Stimulated activated CD8-positive, alpha-beta memory T cell treated with anti-CD3 and anti-CD28 coated beads, Interleukin-2, amount 100 ng/mL, for 1 hour (primary cell): ENCODE measurements at places on chromosomes 6 and 20.

- DNase-seq, result no peak
Observed at GRCh38 chr20:57498425-57499400, 26.2 kb downstream of the CTCFL start.

GRCh38 chr20:4812216-4812615 is 90.5 kb downstream of the PRND start:
- no peak for DNase-seq

GRCh38 chr6:68473433-68474210 is 161.5 kb upstream of the ADGRB3 start:
- DNase-seq, result no peak

DNA sequence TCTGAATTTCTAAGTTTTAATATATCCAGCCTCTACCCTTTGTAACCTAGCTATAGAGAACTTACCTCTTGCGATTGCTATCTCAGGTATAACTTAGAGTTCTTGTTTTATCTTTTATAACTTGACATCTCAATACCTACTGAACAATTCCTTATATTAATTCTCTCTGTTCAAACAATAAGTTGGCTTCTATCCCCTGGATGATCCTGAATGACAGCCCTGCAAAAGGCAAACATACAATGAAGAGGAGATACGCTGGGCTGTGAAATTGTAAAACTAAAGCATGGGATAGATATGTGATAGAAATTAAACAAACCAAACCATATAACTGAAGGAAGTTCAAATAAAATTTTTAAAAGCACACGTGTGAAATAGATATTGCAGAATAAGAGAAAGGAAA is 513.6 kb upstream of the PTCHD4 start:
- DNase-seq, result no peak

- DNase-seq, result no peak
Observed at GRCh38 chr20:47543006-47543431, 41.3 kb downstream of the NCOA3 start.

- DNase-seq, result no peak
Observed at GRCh38 chr6:3419624-3420272, 37.1 kb downstream of the SLC22A23 start.

- no peak for DNase-seq
Observed at GRCh38 chr6:169159331-169159730, 94.3 kb downstream of the THBS2 start.

GRCh38 chr6:45253453-45253852 is 74.7 kb upstream of the RUNX2 start:
- no peak for DNase-seq

DNA sequence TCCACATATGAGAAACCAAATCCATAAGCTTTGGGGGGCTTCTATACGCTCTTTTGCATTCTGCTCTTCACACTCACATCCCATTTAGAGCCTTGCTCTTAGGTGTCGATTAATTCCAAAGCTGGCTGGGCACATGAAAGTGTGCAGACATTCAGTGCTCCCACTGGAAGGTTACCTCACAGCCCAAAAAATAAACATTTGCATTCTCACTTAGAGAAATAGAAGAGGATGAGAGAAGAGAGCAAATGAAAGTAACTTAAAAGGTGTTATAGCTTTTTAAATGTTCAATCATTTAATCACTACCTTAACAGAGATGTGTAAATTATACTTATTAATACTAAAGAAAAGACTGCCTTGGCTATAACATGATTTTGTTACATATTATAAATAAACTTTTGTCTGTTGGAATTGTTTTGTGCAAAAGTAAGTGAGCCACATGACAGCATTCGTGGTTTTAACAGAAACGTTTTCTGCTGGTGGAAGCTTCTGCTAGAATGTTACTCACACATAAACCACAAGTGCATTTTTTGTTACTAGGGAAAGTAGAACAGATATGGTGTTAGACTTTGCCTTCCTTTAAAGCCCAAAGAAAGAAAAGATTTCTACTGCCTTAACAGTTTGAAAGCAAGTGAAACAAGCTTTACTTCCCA is 116.7 kb downstream of the SIM1 start:
- no peak for DNase-seq

- DNase-seq, result no peak
Observed at GRCh38 chr20:35547329-35547728, 5.5 kb downstream of the ERGIC3 start.

DNA sequence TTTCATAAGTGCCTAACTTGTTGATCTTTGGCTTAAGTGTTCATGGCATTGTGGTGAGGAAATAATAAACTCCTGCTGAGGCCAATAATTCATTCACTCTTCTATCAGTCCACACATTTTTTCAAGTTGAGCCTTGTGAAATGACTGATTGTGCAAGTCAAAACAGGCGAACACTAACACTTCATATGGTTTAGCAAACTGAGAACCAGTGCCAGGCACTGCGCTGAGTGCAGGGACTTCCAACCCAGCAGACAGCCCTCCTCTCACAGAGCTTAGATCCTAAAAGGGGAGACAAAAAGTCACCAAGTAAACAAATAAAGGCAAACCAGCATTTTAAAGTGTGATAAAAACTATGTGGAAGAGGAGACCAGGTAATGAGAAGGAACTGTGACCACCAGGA is 435.0 kb downstream of the PTPRT start:
- no peak for DNase-seq

- no peak for DNase-seq
Observed at GRCh38 chr6:68754681-68755213, 119.7 kb downstream of the ADGRB3 start.

DNA sequence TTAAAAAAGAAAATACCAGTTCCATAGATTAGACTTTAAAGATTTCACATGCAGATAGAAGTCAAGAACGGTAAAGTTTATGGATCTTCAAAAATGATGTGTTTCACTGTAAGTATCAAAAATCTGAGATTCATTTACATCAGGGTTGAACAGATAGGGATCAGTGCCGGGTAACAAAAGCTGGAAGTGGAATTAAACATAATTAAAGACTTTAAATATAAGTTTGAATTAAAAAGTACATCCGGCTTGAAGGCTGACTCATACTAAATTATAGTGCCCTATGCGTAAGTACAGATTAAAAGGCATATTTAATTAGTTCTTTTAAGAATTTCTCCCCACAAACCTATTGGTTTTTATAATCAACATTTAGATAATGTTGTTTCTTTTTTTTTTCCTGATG is 312.7 kb downstream of the PRL start:
- DNase-seq, result no peak

GRCh38 chr20:60352017-60352416 is 393.8 kb downstream of the CDH26 start:
- no peak for DNase-seq

DNA sequence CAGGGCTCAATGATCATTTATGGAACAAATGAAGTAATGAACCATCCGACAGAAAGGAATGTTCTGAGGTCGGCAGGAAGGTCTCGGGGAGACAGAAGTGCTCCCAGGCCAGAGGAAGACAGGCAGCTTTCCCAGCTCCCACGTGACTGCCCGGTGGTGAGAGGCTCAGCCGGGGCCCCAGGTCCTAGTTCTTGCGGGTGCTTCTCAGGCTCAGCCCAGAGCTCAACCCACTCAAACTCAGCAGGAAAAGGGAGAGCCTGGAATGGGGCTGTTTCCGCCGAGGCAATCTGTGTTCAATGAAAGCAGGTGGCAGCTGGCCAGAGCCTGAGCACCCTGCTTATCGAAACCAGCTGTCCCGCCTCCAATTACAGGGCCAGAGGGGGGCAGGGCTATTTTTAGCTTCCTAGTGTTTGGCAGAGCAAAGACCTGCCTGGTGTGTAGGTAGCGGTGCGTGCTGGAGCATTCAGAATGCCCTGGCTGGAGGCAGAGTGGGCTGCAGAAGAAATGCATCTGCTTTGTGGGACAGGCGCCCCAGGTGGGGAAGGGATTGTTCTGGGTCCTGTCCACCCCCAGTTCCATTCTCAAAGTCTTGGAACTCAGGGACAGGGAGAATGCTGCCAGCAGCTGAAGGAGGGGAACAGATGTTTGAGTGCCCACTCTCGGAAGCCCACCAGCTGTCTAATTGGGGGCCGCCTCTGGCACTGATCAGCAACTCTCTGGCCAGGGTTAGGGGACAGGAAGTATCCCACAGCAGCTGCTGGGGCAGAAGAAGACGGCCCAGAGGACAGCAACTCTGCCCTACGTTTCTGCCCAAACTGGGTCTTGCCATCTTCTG is 145.1 kb downstream of the PREX1 start:
- DNase-seq, result no peak

DNA sequence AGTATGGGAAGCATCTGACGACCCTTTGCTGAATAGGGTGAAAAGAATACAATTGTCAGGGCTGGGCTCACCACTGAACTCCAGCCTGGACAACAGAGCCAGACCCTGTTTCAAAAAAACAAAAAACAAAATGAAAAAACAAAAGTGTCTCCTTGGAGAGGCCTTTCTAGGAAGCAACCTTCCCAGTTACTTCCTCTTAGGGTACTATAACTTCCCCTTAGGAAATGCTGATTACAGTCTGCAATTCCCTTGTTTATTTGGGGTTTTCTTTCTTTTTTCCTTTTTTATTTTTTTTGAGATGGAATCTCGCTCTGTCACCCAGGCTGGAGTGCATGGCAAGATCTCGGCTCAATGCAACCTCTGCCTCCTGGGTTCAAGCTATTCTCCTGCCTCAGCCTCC is 20.5 kb upstream of the TTPAL start:
- no peak for DNase-seq

GRCh38 chr20:64200740-64201139 is 36.5 kb downstream of the MYT1 start:
- DNase-seq, result no peak

DNA sequence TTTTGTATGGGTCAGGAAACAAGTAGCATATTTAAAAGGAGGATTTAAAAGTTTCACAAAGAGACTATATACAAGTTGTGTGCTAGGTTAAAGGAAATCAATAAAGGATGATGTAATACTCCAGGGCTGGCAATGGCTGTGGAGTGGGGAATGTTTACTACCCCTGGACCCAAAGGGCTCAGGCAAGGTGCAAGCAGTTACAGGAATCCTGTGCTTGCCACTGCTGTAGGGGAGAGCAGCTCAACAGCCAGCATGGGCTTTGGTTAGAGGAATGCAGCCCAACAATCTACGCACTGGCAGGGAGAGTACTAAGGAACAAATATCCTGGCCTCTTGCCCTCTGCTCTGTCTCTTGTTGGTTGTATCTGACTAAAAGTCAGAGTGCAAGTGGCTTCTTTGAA is 1642.2 kb downstream of the KHDRBS2 start:
- DNase-seq, result no peak

- no peak for DNase-seq
Observed at GRCh38 chr6:71383476-71383875, 94.9 kb downstream of the OGFRL1 start.

DNA sequence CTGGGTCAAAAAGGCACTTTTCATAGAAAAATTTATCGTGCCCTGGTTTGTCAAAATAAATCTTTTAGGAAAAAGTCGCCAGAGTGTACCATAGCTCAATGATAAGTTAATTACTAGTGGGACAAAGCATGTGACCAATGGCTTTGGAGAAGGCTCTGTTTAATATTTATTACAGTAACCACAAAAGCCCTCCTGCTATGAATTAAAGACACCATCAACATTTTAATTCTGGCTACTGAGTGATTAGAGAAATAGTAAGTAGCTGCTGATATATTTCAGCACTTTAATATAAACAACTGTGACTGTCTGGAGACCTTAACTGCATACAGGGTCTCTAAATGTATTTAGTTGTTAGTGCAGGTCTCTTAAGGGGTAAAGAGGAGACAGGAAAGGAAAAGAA is 38.3 kb downstream of the KIF13A start:
- no peak for DNase-seq

- DNase-seq, result no peak
Observed at GRCh38 chr20:50555662-50556061, 45.5 kb downstream of the PTPN1 start.

GRCh38 chr6:1778686-1779235 is 169.0 kb downstream of the FOXC1 start:
- DNase-seq, result no peak

DNA sequence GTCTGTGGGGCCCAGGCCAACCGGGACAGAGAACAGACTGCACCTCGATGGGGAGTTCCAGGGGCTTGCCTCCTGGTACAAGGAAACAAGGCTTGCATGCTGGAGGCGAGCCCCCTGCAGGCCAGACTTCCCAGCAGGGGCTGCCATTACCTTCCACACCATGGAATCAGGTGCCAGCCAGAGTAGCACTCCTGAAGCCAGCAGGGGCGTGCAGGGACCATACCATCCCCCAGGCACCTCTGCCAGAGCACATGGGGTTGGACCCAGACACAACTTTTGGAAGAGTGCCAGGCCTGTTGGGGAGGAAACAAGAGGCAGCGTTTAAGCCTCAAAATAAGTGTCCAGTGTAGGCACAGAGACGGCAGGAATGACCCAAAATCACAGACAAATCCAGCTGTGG is 6.5 kb downstream of the DDO start:
- DNase-seq, result no peak

GRCh38 chr20:4667371-4667773 is 54.3 kb upstream of the PRND start:
- no peak for DNase-seq

DNA sequence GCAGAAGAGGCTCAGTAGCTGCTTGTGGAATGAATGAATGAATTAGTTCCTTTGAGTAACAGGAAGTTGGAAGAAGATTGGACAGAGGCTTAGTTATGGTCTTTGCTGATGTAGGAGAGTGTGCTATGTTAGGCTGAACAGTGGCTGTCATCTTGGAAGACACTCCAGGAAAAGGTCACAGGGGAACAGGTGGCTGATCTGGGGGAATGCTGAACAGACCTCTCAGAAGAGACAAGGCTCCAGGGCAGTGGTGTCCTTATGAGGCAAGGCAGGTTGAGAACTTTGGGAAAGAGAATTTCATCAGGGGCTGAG is 62.3 kb downstream of the UTRN start:
- no peak for DNase-seq

- no peak for DNase-seq
Observed at GRCh38 chr6:116330511-116330910, 40.2 kb upstream of the DSE start.

DNA sequence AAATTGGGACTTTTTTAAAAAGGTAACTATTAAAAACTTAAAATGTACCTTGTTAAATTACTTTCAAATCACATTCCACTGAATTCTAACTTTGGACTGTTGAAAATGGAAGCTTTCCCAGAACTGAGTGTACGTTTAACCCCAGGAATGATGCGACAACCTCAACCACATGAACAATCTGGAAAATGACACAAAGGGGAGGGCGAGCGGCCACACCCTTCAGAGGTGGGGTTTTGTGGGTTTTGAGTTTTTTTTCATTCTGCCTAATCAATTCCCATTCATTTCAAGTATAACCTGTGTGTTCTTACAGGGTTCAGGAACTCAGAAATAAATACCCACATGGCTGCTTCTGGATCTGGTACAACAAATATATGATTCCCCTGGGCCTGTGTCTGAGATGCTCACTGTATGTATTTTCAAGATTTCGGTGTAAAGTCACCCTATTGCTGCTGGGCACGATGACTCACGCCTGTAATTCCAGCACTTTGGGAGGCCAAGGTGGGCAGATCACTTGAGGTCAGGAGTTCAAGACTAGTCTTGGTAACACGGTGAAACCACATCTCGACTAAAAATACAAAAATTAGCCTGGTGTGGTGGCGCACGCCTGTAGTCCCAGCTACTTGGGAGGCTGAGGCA is 21.6 kb downstream of the CNKSR3 start:
- no peak for DNase-seq

- no peak for DNase-seq
Observed at GRCh38 chr6:99145738-99146137, 198.0 kb upstream of the FBXL4 start.
